ENCODE measurements at places on chromosomes 13 and 19.

DNA sequence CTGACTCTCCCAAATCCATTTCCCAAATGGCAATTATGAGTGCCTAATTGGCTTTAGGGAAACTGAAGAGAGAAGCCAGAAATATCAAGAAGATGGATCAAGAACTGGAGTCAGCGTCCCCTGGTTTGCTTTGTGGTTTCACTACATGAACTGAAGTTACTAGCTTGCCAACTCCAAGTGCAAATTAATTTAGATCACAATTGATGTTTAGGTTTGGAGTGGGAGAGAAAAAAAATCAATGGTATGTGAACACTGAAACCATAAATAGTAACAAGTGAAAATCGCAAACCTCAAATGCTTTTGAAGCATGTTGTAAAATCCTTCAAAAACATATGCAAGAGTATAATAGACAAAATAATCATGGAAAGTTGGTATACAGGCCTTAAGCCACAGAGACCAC, 1528.6 kb upstream of the SLC10A2 start:
- DNase-seq, result no peak

DNA sequence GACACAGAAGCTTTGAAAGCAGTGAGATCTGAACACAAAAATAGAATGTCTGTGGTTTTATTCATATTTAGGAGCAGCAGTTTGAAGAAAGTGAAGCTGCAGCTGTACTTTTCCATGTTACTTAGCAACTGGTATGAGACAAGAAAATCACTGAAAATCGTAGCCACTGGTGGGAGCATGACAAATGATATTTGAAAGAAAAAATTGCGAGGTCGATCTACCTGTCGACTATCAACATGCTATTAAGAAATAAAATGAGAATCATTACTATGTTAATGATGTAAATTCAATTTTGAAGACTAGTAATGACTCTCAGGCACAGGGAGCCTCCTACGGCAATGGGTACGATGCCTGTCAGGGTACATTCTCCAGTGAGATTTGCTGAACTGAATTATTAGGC, 436.4 kb downstream of the SLITRK5 start:
- no peak for DNase-seq

GRCh38 chr19:4015705-4016402, 8.3 kb downstream of the PIAS4 start:
- DNase-seq, result no peak

DNA sequence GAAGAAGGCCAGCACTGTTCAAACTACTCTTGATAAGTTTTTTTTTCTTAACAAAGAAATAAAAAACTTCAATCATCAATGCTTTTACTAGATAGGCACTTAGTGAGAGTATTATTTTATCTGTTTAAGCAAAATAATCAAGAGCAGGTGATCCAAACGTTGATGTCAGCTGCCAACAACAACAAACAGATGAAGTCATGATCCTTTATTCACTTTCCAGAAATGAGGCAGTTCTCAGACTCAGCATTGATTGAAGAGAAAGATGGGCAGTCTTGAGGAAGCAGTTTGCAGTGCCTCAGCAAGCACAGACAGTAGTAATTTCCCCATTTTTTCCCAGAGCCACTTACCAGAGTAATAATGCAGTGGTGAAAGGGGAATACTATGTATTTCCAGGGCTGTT, 38.4 kb upstream of the CSNK1A1L start:
- DNase-seq, result no peak

GRCh38 chr19:11574689-11575088, 2.8 kb downstream of the ACP5 start:
- no peak for DNase-seq
